ENCODE measurements at places on chromosomes 6 and 20. TPM values are rescaled to one million over a fixed set of nuclear protein-coding genes. Genes with fewer than 3 reads are reported as not detected.

Gene SIRPB2
- total RNA-seq: not detected

Gene GCLC
- total RNA-seq: 96.1 TPM

Gene GUCA1A
- not detected for total RNA-seq

Gene COX7A2
- 301 TPM for total RNA-seq

Gene TCP1
- total RNA-seq: 254 TPM

Gene KCNQ2
- total RNA-seq: 0.49 TPM

Gene NKAIN4
- total RNA-seq: 6.4 TPM

Gene MLIP
- not detected for total RNA-seq

Gene UNC93A
- total RNA-seq: not detected

Gene NKAPL
- not detected for total RNA-seq

Gene MGME1
- total RNA-seq: 43.0 TPM

Gene FBXO30
- 7.1 TPM for total RNA-seq

Gene SAMD10
- not detected for total RNA-seq

Gene NKAIN2
- total RNA-seq: not detected

Gene CDH26
- 0.10 TPM for total RNA-seq

Gene POPDC3
- 30.2 TPM for total RNA-seq

Gene ARMH2
- not detected for total RNA-seq

Gene GFOD1
- 2.4 TPM for total RNA-seq

Gene CST1
- total RNA-seq: 1.2 TPM

Gene MYCT1
- 0.13 TPM for total RNA-seq

Gene LRRC73
- total RNA-seq: 1.4 TPM

Gene MEI4
- total RNA-seq: not detected

Gene TGM3
- total RNA-seq: 0.05 TPM

Gene CHRNA4
- 0.15 TPM for total RNA-seq

Gene NMBR
- not detected for total RNA-seq

Gene LBP
- total RNA-seq: 1.1 TPM

Gene CDSN
- total RNA-seq: not detected

Gene NHLRC1
- total RNA-seq: 2.2 TPM

Gene SNX3
- total RNA-seq: 111 TPM

Gene LHFPL5
- not detected for total RNA-seq

Gene OR2B6
- not detected for total RNA-seq

Gene TRIM10
- not detected for total RNA-seq

Gene MOG
- total RNA-seq: not detected

Gene C2
- total RNA-seq: 0.15 TPM

Gene AGPAT1
- total RNA-seq: 38.4 TPM
